ENCODE measurements at places on chromosomes 7 and 10.

DNA sequence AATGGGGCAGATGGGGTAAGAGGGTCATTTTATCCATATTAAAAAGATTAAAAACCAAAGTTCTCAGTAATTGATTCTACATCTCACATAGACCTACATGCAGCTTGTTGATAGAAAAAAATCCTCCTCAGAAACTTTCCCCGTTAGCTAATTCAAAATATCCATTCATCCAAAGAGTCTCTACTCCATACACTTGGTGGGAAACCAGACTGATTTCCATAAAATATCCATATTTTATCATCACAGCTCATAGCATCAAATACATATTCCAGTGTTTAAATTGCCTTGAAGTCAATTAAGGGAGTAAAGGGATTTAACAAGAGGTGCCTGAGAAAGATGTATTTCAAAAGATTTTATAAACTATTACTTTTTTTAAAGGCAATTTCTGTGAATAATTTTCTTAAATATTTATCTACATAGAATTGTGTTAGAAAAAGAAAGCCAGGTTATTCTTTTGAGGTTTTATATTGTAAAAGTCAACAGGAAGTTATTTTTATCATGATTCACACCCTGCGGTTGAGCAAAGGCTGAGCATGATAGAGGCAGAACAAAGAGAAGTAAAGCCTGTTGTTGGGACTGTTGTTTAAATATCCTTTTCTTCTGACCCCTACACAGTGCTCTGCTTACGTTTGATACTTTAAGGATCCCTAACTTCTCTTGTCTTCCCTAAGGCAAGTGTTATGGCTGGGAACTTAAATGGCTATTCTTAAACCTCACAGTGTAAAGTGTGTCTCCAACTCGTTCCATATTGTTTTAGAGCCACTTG is 266.7 kb downstream of the PRKG1 start:
- no peak for DNase-seq

DNA sequence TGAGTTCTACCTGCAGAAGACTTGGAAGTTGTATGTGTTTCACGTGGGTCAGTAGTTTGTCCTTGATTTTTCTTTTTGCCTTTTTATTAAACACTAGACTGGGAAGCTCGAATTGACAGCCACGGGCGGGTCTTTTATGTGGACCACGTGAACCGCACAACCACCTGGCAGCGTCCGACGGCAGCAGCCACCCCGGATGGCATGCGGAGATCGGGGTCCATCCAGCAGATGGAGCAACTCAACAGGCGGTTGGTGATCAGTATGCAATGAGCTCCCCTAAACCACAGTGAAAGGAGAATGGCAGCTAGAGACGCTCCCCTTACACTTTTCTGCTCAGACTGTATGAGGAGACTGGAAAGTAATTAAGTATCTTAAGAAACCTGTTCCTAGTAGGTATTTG is 126.7 kb upstream of the STK17A start:
- DNase-seq: no peak

GRCh38 chr10:76012716-76013327 is 581.4 kb downstream of the LRMDA start:
- DNase-seq: no peak

- DNase-seq: no peak
Measured at GRCh38 chr7:90629297-90629918, 33.3 kb downstream of the CDK14 start.

DNA sequence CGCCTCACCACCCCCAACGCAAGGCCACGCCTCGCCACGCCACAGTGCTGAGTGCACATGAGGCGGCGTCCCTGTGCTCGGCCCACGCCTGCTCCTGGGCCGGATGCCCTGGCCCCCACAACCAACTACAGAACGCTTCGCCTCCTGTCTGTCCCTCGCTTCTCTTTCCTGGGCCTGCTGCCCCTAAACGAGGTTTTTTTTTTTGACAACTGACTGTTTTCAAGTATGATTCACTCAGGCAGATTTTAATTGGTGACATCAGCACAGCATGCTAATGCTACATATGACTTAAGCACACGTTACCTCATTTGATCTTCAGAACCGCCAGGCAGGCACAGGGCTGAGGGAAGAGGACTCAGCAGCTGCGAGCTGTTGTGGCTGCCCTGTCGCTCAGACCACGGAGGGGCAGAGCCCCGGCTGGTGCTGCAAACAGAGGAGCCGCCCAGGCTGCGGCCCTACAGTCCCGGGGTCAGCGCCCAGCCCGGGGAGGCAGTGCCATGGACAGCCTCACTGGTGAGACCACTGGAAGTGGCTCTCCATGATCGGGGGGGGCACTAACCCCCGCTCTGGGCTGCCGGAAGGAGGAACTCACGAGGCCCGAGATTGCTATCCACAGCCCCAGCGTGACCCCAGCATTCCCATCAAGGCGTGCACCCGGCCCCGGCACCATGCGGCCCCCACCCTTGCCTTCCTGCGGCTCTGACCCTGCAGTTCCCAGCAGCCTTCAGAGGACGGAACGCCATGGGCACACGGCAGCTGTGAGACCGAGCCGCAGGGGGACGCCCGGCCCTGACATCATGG is 212.8 kb downstream of the MAD1L1 start:
- no peak for DNase-seq

DNA sequence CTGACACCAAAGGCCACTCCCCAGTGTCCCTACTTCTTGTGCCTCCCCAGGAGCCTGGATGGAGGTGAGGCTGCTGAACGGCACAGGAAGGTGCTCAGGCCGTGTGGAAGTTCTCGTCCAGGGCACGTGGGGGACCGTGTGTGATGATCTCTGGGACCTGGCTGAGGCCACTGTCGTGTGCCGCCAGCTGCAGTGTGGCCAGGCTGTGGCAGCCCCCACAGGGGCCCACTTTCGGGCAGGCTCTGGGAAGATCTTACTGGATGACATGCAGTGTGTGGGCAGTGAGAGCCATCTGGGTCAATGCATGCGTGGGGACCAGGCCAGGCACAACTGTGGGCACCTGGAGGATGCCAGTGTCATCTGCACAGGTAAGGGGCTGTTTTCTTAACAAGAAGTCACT is 57.0 kb upstream of the C10orf120 start:
- no peak for DNase-seq

DNA sequence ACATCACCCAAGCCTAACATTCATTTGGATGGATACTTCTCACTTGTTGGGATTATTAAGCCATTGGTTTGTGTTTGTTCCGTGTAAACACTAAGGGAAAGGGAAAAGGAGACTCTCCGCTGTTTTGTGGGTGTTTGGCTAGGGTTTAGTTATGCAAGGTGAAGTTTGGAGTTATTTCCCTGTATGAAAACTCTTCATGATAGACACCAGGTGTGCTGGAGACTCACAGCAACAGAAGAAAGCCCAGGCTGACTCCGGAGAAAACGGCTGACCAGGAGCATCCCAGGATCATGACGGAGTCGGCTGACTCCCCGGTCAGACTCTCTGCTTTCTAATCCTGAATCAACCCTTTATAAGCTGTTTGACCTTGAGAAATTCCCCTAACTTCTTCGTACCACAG is 94.1 kb upstream of the KLF6 start:
- DNase-seq: no peak

GRCh38 chr7:20507157-20507556 is 108.3 kb upstream of the ABCB5 start:
- DNase-seq: no peak

GRCh38 chr10:117499248-117500105 is 43.1 kb upstream of the EMX2 start:
- no peak for DNase-seq

- no peak for DNase-seq
Measured at GRCh38 chr10:70656489-70656888, 15.8 kb upstream of the ADAMTS14 start.

DNA sequence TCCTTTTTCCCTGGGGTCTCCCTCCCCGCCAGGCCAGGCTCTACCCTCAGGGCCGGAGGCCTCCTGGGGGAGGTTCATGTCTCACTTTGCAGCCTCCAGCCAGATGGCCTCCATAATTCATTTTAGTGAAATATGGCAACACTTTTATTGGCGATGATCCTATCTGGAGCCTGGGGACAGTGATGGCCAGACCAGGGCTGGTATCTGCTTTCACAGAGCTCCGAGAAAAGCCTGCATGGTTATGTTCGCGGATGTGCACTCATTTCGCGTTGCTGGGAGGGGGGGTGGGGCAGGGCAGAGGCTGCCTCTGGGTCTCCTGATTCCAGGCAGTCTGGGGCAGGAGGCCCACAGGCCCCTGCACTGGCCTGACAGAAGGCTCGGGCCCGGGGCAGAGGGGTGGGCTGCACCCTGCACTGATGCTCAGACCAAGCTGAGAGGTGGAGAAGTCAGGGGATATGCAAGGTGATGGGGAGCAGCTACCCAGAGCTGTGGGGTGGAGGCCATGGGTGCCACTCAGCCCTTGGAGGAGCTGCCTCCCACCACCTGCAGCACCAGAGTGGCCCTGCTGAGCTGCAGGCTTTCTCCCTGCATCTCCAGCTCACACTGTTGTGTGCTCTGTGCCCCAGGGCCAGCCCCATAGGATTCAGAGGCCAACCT is 85.3 kb upstream of the RET start:
- no peak for DNase-seq

GRCh38 chr10:80104066-80104926 is 25.8 kb downstream of the TMEM254 start:
- no peak for DNase-seq

DNA sequence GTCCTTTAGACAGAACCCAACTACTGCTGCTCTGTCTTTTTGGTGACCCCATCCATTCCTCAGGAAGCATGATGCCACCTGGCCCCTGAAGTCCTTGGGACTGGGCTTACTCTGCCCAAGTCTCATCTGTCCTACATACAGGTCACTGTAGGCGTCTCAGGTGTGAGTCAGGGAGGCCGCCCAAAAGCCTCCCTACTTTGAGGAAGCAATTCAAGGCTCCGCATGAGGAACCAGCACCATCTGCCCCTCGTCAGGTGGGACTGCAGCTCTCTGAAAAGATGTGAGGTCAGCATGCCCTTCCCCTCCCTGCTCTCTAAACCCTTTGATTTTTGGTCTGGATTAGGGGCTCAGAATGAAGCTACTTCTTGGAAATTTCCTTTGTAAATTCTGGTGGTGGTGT is 354.8 kb downstream of the CXCL12 start:
- DNase-seq: no peak

DNA sequence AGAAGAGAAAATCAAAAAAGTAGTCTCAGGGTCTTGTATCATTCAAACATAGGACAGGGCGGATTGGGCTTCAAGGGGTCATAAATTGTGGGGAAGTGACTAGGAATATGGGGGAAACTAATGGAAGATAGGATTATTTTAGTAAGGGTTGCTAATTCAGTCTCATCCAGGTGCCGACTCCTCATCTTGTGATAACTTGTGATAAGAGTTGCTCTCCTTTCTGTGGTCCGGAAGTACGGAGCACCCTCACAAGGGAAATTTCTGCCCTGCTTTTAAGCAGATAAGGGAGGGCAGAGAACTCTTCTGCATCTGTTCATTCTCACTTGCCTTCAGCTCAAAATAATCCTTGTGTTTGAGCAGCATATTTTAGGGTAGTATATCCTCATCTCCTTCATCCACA is 436.4 kb upstream of the LRGUK start:
- DNase-seq: no peak

DNA sequence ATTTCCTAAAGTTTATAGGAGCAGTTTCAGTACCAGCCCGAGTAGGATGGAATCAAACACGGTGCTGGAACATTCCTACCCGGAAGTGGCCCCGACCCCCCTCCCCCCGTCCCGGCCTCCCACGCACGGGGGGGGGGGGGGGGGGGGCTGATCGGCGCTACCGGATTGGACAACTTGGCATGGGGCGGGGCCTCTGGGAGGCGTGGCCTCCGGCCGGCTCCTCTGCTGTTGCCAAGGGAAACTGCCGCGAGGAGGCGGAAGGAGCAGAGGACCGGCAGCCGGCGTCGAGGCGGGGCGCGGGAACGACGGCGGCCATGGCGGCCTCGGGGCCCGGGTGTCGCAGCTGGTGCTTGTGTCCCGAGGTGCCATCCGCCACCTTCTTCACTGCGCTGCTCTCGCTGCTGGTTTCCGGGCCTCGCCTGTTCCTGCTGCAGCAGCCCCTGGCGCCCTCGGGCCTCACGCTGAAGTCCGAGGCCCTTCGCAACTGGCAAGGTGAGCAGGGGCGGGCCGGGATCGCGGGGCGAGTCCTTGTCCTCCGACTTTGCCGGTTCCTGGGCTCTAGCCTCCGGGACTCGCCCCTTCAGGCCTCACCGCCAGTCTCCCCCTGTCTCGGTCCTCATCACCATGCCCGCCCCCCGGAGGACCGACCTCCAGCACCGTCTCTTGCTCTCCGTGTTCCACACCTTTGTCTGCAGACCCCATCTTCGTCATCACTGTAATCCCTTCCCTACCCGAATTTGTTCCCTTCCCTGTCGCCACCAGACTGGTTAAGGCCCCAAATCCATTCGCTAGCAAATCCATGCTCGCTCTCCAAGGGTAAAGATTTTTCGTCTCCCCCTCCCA is at the start of gene RHBDD2:
RHBDD2 (plus strand) TSS at position 266 of the 843 bp plus-strand sequence; CDS start at position 315, 49 bp downstream.
- DNase-seq: peak; percentile 98

DNA sequence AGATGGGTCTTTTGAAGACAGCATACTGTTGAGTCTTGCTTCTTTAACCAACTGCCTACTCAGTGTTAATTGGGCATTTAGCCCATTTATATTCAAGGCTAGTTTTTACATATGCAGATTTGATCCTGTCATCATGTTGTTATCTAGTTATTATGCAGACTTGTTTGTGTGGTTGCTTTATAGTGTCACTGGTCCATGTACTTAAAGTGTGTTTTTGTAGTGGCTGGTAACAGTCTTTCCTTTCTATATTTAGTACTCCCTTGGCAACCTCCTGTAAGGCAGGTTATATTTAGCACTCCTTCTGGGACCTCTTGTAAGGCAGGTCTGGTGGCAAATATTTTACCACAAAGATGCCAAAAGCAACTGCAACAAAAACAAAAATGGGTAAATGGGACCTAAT is 66.7 kb downstream of the TES start:
- no peak for DNase-seq

- no peak for DNase-seq
Measured at GRCh38 chr7:129561677-129562359, 49.7 kb upstream of the NRF1 start.

DNA sequence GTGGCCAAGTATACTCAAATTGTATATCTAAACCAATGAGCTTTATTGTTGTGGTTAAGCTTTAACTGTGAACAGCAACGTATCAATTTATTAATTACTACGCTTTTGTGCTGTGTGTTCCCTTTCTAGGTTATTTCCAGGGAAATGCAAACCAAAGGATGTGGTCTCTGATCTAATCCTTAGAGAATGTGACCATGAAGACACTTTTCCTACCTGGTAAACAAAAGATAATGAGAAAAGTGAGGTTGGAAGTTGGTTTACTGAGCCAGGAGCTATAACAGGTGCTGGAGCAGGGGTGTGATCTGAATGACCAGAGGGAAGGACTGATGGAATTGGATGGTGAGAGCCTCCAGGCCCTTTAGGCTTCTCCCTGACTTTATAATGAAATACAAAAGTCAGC is 25.4 kb upstream of the CALU start:
- no peak for DNase-seq

DNA sequence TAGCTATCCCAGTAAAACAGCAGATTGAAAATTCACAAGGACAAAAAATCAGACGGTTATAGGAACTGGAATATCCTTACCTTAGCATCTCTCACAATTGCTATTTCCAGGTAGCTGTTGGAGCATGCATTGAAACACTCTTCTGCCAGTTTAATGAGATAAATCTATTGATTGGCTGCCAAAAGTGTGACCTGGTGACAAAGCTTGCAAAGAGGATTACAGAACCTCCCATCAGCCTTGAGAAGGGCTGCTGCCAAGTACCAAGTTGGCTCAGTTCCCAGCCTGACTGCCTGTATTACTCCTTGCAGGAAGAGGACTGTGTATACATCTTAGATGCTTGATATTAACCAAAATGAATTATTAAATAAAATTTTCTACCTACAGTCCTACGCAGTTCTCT is 5.1 kb downstream of the PRLHR start:
- no peak for DNase-seq

- DNase-seq: no peak
Measured at GRCh38 chr10:60986791-60987190, 42.8 kb upstream of the RHOBTB1 start.

GRCh38 chr7:99210265-99210970 is 2.5 kb upstream of the KPNA7 start:
- DNase-seq: no peak
